Stimulated activated CD8-positive, alpha-beta memory T cell treated with anti-CD3 and anti-CD28 coated beads, Interleukin-7, amount 100 ng/mL, for 24 hours (primary cell): ENCODE measurements at places on chromosomes 2 and 18.

GRCh38 chr2:1499033-1499795 is 86.0 kb downstream of the TPO start:
- DNase-seq: no peak

GRCh38 chr2:11502740-11503292 is 31.0 kb upstream of the GREB1 start:
- no peak for DNase-seq

- DNase-seq: no peak
These were observed 67.3 kb downstream of the TMEM18 start for GRCh38 chr2:609881-610280.

DNA sequence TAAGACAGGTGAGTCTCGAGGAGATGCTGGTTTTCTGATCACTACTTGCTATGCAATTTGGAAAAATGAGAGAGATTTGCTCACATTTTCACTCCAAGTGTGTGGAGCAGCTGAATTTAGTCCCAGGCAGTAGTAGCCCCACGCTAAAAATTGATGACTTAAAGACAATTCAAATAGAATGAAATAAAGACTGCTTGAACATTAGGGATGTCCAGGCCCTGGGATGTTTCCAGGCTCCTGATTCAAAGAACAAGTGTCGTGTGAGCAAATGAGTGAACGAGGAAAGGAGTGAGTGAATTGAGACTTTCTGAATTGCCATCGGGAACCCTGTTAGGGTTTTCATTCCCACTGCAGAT is 37.3 kb upstream of the MRPL19 start:
- no peak for DNase-seq

GRCh38 chr2:86396291-86396785 is 44.8 kb upstream of the KDM3A start:
- no peak for DNase-seq

- DNase-seq: no peak
These were observed 22.0 kb upstream of the SERPINB12 start for GRCh38 chr18:63520053-63520685.

GRCh38 chr18:51726614-51727013 is 529.1 kb upstream of the MEX3C start:
- DNase-seq: no peak

DNA sequence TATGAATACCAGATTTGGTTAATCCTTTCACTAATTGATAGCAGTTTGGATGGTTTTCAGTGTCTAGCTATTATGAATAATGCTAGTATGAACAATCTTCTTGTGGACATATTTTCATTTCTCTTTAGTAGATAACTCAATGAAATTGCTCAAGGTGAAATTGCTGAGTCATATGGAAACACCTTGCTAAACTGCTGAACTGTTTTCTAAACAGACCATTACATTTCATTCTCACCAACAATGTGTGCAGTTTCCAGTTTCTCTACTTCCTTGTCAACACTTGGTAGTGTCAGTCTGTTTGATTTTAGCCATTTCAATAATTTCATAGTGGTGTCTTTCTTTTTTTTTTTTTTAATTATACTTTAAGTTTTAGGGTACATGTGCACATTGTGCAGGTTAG is 250.0 kb downstream of the HRH4 start:
- no peak for DNase-seq

DNA sequence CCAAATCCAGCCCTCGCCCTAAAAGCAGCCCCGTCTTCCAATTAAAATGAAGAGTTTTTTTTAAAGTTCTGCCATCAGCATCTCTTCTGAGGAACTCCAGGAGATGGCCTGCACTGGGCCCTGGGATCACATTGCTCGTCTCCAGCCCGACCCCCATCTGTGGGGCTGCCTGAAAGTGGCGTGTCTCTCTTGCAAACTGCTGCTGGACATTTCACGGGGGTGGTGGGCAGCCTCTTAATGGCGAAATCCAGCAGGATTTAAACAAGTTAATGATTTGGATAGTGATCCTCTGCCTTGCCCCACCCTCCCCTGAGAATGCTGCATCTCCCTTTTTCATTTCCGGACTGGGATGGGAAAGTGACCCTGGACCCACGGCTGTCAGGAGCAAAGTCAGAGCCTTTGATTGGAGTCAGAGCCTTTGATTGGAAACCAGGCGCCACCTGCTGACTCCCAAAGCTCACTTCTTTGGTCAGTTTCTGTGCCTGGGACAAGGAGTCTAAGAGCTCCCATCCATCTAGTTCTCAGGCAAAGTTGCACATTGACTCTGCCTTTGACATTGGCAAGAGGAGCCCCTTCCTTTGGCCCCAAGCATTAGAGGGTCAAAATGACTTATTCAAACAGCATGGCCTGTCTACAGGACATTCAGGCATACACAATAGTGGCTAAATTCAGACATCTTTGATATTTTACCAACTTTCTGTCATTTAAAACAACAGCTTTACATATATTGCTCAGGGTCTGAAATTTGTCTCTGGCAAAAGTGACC is 155.2 kb downstream of the SH3BP4 start:
- no peak for DNase-seq

DNA sequence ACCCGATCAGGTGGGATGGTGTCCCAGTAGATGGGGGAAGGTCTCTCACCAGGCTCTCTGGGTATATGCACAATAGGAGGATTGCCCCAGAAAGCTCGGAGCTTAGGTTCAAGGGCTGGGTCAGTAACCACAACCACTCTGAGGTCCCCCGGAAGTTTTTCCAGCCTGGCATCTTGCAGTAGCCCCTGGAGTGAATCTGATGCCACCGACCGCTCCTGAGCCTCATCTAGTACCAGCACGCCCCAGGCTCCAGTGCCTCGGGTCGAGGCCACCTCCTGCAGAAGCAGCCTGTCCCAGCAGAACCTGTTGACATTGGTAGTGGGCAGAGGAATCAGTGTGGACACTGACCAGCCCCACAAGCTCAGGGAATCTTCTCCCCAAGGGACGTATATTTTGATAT is 2.0 kb downstream of the DQX1 start:
- DNase-seq: no peak

- DNase-seq: no peak
These were observed 66.4 kb downstream of the UBE2E3 start for GRCh38 chr2:181046833-181047232.

DNA sequence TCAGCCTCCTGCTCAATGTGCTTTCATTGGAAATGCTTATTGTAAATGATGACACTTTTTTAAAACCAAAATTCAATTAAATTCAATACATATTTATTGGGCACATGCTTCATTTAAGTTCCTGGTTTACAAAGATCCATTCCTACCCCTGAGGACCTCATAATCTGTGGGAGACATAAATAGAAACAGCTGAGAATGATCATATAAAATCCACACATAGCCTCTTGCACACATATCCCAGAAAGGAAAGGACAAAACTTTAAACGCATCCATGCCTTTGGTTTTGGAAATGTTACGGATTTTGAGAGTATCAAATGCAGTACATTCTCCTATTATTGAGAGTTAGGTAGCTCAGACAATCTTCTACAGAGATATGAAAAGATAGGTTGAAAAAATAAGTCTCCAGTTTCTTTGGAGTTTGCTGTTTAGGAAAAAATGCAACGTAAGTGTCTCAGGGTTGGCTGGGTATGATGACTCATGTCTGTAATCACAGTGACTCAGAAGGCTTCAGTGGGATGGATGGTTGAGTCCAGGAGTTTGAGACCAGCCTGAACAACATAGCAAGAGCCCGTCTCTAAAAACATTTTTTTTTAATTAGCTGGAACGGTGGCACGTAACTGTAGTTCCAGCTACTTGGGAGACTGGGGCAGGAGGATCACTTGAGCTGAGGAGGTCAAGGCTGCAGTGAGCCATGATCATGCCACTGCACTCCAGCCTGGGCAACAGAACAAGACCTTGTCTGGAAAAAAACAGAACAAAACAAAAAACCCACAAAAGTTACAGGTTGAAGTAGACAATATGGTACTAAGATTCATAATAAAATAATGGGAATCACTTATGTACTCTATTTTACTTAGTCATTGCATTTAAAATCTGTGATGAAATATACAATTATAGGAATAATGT is 3.9 kb upstream of the PRELID3A start:
- no peak for DNase-seq

- no peak for DNase-seq
These were observed 3.2 kb upstream of the TTC39C start for GRCh38 chr18:24011123-24011917.
